ENCODE measurements at places on chromosomes 6 and 20.

- no peak for DNase-seq
Observed at GRCh38 chr6:42774201-42774600, 7.7 kb upstream of the BICRAL start.

DNA sequence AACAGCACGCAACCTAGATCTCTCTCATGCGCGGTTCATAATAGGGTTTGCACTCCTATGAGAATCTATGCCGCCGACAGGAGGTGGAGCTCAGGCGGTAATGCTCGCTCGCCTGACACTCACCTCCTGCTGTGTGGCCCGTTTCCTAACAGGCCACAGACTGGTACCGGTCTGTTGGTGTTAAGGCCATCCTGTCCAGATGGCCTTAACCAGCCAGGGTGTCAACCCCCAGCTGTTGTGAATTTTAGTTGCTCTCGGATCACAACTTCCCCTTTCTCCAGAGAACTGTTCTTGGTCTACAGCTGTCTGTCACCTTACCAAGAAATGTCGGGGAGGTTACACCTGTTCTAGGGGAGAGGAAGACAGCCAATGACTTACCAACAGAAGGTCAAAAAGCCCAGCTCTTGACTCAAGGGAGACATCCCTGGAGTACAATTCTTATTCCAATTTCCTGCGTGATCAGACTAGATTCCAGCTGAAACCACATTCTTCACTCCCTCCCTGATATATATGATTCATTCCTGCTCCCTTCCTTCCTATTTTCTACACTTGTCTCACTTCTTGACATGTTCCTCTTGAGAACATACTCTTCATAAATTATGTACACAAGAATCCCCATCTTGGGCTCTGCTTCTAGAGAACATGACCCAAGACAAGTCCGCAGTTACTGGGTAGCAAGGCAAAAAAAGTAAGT lies 23.1 kb upstream of the DNAAF9 start:
- DNase-seq: no peak

- DNase-seq: no peak
Observed at GRCh38 chr6:109292420-109292819, 89.8 kb downstream of the CD164 start.

GRCh38 chr6:130513770-130514169 lies 148.0 kb downstream of the TMEM200A start:
- DNase-seq: no peak

DNA sequence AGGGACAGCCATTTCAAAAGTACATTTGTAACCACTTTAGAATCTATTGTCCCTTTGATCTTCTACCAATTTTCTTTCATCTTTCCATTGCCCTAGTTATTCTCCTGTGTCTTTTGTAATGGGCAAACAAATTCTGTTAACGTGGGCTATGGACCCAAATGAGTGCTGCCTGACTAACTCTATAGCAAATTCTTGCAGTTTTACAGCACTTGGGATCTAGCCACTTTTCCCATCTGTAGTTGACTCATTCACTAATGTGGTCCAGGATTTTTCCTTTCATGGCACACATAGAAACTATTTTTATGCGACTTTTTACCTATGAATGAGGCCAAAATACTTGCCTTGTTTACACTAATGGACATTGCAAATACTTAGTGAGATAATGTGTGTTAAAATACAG lies 52.0 kb downstream of the GRIK2 start:
- DNase-seq: no peak

DNA sequence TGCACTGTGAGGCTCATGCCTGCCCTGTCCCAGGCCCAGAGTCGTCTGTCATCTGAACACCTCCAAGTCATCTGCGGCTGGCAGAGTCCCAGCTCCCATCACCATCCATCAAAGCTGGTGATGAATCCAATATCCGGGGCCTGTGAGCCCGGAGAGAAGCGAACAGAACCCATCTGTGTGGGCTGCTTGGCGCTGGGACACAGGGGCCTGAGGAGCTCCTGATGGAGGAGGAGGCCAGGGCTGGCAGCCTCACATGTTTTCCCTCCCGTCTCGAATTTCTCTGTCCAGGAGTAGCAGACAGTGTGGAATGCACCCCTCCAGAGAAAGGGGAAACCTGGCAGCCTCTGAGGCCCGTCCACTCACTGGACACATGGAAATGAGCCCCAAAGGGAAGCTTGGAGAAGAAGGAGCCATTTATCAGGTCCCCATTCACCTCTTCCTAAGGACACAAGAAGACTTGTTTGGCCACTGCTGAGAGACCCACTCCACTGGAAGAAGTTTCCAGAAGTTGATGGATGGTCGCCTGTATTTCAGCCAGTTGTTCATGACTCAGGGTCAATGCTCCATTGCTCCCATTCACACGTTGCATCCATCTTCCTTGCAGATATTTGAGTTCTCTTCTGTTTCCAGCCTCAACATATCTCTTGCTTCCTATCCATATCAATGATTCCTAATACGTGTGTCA lies 307.5 kb upstream of the SULF2 start:
- DNase-seq: no peak

DNA sequence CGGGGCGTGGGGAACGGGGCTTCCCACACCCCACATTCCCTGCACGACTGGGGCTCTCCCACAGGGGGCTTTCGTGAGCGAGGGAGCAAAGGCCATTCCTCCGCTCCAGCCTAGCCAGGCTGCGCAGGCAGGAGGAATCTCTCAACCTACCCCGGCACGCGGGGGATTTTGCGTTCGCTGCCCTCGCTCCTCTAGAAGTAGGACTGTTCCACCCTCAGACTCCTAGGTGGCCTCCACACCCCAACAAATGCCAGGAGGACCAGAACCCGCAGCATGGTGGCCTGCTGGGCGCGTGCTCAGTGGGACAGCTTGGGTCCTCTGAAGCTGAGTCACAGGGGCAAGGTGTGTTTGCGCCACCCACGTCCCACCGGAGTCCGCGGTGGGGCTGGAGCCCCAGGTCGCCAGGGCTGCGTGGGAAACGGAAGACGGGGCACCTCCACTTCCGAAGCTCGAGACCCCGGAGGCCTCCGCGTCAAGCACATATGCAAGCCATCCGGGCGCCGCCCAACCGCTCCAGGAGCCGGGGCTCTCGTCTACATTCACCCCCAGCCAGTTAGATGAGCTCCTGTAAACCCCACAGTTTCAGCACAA lies 1938.5 kb upstream of the DEFB115 start:
- DNase-seq: no peak

GRCh38 chr6:156497618-156498017 lies 279.6 kb upstream of the ARID1B start:
- DNase-seq: no peak

GRCh38 chr20:50585214-50585613 lies 75.0 kb downstream of the PTPN1 start:
- no peak for DNase-seq

GRCh38 chr6:155080881-155081845 lies 86.0 kb downstream of the TIAM2 start:
- DNase-seq: no peak

- no peak for DNase-seq
Observed at GRCh38 chr6:12265791-12266190, 24.4 kb upstream of the EDN1 start.

DNA sequence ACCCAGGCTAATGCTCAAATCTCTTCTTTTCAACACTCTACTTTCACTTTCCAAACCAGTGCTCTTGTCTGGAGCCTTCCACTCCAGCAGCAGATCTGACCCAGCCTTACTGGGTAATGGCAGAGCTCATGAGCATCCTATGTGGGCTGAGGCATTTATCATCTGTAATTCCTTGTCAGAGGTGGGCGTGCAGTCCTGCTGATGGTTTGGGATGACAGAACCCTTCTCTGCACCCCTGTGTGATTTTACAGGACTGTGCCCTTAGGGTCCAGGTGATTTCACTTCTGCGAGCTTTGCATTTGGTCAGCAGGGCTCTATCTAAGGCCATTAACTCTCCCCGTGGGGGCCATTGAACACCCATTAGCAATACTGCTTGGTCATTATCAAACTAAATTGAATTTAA lies 55.4 kb downstream of the LAMA4 start:
- no peak for DNase-seq

- no peak for DNase-seq
Observed at GRCh38 chr6:121395736-121396135, 39.7 kb upstream of the GJA1 start.

DNA sequence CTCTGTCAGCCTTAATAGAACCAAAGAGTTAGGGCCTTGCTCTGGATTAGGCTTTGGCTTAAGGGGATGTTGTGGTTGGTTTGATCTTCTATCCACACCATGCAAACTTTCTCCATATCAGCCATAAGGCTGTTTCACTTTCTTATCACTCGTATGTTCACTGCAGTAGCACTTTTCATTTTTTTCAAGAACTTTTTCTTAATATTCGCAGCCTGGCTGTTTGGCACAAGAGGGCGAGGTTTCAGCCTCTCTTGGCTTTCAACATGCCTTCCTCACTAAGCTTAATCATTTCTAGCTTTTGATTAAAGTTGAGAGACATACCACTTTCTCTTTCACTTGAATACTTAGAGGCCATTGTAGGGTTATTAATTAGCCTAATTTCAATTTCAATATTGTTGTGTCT lies 193.1 kb downstream of the NRN1 start:
- DNase-seq: no peak

- DNase-seq: peak; percentile 69
Observed at GRCh38 chr20:45890077-45890984, 677 bp downstream of the NEURL2 start.

DNA sequence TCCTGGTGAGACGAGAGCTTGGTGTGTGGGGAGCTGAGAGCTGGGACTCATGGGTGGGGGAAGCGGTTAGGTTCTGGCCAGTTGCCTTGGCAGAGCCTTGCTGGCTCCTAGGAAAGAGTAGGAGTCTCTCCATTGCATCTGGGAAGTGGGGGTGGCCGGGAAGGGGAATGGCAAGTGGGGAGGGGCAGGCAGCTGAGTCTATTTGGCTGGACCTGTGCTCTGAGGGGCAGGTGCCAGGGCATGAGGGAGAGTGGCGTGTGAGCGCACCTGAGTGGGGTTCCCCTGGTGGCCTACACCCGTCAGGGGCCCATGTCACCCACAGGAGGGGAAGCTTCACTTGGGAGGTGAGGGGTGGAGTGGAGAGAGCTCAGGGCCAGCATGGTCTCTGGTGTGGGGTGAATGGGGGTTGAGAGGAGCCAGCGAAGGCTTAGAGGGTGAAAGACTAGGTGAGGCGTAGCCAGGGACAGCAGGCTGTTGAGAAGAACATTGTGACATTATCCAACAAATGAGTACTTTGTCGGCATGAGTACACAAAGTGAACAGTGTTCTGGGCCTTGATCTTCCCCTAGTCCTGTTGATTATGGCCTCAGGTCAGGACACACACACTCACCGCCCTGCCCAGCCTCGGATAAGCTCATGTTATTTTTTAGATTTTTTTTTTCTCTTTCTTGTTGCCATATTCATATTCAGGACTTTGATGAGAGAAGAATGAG lies 59.8 kb downstream of the FAM120B start:
- no peak for DNase-seq

DNA sequence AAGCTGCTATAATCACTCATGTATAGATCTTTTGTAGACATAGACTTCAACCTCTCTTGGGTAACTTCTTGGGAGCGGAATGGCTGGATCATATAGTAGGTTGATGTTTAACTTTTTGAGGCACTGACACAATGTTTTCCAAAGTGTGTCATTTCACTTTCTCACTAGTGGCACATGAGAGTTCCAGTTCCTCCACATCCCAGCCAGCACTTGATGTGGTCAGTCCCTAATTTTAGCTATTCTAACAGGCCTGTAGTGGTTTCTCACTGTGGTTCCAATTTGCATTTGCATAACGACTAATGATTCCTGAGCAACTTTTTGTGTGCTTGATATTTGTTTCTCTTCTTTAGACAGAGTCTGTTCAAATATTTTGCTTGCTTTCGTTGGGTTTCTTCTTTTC lies 221.3 kb downstream of the DLL1 start:
- no peak for DNase-seq

DNA sequence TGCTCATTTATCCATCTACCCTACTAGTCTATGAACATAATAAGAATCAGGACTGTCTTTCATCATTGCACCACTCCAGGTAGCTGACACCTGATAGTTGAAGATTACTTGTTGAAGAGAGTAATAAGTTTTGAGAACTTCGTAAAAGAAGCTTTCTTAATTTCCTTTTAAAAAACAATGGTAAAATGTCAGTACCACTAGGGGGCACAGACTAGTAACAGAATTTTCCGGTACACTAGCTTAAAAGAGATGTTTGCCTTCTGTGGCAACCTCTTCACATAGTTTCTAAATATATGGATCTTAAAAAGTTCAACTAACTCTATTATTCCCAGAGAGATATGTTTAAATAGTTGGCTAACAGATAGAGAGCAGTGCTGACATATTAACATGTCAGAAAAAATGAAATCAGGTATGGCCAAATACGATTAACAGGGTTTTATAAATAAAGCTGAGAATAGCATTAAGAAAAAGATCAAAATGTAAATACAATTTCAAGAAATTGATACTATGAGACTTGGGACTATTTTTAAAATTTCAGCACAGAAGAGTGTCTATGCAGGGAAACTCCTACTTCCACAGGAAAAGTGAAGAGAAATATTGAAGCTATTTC lies 5.4 kb upstream of the KCNQ5 start:
- DNase-seq: no peak

DNA sequence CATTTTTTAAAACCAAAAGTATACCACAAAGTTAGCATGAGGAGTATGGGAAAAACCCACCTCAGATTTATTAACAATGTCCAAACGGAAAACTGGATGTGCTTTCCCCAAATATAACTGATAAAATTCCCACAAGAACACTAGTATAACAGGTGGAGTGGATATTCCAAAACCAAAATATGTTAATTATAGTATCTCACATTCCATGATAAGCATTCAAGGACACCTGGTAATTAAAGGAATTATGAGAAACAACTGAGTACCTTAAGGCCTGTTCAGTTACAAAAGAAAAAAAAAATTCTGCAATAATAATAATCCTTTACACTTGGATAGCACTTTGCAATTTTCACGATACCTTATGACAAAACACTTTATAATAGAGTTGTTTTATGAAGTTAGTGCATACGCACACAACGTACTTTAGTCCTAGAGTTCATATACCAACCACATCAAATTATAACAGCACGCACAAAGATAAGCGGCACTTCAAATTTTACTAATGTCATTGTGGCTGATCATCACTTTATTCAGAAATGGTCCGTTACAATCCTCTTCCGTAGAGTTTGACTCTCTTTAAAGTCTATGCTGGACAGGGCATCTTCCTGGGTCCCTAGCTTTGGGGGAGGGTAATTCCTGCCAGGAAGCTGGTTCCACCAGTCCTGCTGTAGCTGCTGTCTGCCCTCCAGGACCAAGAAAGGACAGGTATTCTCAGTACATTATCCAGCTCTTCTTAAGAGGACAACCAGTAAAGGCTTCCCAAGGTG lies 1.7 kb downstream of the CDK19 start:
- DNase-seq: no peak

- no peak for DNase-seq
Observed at GRCh38 chr20:20318365-20319161, 49.3 kb upstream of the INSM1 start.

DNA sequence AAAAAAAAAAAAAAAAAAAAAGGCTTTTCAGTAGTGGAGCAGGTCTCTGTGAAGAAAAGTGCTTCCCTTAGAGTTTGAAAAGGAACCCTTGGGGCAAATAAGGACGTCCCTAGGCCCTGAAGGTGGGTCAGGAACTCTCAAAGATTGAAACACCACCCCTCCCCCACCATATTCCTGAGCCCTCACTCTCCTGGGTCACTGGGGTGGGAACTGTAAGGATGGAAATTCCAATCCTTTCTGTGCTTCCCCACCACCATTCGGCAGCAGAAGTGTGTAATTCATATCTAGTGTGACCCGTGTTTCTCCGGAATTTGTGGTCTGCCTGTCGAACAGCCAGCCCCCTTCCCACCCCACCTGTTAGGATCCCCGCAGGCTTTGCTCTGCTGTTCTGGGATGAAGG lies 12.3 kb downstream of the CDYL start:
- no peak for DNase-seq

GRCh38 chr6:90328004-90328403 lies 31.4 kb upstream of the BACH2 start:
- DNase-seq: no peak
